ENCODE measurements at places on chromosomes 12 and 14.

DNA sequence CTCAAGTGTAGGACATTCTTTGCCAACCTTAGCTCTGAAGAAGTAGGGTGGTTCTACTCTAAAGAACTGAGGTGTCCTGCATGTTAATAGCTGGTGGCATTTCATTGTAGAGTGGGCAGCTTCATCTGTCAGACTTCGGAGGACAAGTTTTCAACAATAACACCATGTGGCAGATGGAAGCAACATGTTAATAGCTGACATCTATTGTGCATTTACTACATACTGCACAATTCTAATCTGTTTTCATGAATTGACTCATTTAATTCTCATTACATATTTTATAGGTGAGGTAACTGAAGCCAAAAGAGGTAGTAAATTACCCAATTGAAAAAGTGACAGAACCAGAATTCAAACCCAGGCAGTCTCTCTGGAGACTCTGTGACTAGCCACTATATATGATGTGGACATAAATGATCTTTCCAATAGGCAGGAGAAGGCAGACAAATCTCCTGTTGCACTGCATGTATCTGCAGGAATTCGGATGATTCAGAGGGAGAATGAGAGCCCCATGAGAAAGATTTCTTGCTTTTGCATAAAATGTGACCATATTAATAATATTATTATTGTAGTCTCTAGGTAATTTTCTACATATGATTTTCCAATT, 137.2 kb upstream of the E2F7 start:
- no peak for DNase-seq

DNA sequence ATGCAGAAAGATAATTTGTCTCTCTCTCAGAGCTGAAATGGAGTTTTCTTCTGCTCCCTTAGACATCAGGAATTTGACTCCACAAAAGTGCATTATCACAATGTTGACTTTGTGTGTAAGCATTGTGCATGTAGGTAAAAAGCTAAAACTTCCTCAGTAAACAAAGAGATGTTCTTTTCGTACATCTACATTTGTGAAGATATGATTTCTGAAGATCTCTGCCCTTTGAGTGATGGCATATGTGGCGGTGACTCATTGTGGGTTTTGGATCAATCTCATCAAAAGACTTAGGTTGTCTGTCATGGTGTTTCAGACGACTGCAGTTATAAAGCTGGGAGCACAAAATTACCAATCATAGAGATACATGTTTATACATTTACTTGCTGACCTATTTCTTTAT, 411.4 kb upstream of the LMO3 start:
- no peak for DNase-seq

DNA sequence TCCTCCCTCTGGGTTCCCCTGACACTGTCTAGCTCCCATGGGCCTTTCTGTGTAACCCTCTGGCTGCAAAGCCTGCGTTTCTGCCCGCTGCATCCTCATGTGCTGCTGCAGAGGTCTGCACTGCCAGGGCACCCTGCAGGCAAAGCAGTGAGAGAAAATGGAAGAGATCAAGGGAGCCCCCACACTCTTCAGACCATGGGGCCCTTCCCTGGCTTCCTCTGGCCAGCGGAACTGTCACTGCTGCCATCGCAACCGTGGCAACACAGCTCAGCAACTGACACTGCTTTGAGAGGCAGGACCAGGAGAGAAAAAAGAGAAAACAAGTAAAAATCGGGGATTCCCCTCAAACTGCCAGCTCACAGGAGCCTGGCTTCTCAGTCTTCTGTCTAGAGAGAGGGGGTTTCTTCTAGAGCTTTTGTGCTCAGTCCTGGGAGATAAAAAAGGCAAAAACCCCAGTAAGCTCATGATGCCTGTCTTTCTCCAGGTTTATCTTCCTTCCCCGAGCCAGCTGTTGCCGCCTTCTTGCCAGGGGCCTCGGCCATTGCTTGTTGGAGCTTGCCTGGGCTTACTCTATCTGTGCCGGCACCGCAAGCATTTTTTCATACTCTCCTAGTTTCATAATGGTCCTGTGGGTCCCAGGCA, 38.9 kb downstream of the C14orf132 start:
- no peak for DNase-seq

DNA sequence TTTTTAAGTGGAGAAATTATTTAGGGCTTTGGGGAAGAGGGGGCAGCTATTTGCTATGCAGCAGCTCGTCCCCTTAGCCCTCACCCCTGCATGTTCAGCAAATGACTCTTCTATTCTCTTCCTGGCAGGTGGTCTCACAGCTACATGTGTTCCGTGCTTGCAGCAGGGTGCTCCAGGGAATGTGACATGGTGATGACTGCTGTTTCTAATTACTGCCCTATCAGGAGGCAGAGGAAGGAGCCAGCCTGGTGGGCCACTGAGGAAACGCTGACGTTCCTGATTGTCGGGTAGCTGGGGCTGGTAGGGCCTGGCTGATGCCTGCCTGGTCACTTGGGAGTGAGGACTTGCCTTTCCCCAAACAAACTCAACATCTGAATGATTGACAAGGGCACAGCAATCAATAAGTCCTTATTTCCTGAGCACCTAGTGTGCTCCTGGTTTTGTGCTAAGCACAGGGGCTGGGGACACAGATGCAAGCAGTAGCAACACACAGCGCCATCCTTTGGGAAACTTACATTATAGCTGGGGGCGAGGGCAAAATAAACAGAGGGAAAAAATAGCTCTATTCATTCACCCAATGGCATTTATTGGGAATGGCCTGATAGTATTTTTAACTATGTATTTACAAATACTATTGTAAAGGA, 377.8 kb downstream of the FUT8 start:
- DNase-seq, result no peak

- DNase-seq, result no peak
These were observed 2.9 kb upstream of the CLBA1 start for GRCh38 chr14:104982548-104983230.

- no peak for DNase-seq
These were observed 159.6 kb upstream of the CNOT2 start for GRCh38 chr12:70083677-70084020.

DNA sequence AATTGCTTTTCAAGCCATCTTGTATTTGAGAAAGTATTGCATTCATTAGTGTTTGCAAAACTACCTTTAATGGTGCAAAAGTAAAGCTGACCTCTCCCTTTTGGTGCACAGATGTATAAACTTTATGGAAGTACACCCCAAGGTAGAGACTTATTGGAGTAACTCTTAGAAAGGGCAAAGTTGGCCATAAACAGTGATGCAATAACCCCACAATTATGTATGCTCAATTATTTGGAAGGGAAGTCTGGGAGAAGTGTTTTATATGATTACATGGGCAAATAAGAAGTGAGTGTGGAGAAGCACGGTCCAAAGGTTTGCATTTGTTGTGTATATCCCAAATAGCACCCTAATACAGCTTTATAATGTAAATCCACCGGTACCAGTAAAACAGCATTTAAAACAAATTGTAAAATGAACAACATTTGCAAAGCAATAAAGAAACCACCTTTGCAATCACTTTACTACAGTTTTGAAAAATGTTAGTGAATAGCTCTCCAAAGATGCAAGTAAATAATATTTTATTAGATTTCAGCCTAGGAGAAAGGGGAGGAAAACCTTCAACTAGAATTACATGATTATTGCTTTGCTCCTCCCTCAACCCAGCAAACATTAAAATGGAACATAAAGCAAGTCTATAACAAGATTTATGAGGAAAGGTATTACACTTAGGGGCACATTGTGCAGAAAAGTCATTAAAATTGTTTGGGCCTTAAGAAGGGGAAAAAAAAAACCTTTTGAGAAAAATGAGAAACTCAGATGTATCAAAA, 70.5 kb downstream of the HMGA2 start:
- DNase-seq, result no peak

GRCh38 chr12:123761841-123762714, at the start of gene DNAH10:
DNAH10 (plus strand) TSS chr12:123762301; CDS start chr12:123762337, 36 bp downstream.
- DNase-seq, result peak; percentile 39

DNA sequence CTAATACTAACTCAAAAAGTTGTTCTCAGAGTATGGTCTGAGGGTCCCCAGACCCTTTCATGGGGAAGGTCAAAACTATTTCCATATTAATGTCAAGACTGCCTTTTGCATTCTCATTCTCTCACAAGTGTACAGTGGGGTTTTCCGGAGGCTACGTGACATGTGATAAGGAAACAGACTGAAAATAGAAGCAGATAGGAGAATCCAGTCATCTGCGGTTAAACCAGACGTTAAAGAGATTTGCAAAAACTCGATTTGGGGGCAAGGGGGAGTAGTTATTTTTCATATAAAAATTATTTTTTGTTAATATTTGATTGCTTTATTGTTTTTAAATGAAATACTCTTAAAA, 1.0 kb upstream of the NAP1L1 start:
- no peak for DNase-seq

DNA sequence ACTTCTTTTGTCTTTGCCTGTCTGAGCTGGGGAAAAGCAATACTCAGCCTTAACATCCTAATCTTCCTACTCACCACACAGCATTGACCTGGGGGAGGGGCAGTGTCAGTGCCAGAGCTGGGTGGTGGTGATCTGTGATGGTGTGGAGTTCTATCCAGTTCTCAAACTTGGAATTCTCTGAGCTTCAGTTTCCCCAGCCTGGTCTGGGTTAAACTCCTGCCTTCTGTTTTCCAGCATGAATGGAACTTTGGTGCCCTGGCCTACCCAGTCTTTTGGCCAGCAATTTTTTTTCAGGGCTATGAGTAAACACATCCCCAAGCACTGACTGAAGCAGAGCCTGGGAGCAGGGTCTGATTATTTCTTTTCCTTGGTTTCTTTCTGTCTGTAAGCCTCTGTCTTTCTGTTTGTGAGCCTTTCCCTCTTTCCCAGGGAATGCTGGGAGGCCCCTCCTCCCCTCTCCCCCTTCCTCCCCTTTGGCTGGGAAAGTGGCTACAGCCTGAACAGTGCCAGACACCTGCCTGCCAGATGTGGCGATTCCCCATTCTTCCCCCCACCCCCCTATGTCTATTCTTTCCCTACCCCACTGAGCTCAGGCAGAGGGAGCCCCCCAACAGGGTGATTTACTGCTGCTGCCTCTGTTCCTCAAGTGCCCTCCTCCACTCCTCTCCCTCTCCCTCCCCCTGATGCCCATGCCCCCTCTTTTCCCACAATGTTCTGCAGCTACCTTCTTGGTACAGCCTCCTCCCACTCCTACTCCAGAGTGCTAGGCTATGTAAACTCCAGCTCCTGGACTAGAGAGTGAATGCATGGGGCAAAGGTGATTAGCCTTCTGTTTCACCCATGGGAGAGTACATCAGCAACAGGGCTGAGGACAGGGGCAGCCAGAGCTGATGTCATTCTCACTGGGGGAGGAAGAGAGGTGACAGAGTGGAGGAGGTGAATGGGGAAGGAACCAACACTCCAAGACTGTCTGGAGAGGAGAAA, 11.1 kb downstream of the GPR84 start:
- DNase-seq, result no peak

DNA sequence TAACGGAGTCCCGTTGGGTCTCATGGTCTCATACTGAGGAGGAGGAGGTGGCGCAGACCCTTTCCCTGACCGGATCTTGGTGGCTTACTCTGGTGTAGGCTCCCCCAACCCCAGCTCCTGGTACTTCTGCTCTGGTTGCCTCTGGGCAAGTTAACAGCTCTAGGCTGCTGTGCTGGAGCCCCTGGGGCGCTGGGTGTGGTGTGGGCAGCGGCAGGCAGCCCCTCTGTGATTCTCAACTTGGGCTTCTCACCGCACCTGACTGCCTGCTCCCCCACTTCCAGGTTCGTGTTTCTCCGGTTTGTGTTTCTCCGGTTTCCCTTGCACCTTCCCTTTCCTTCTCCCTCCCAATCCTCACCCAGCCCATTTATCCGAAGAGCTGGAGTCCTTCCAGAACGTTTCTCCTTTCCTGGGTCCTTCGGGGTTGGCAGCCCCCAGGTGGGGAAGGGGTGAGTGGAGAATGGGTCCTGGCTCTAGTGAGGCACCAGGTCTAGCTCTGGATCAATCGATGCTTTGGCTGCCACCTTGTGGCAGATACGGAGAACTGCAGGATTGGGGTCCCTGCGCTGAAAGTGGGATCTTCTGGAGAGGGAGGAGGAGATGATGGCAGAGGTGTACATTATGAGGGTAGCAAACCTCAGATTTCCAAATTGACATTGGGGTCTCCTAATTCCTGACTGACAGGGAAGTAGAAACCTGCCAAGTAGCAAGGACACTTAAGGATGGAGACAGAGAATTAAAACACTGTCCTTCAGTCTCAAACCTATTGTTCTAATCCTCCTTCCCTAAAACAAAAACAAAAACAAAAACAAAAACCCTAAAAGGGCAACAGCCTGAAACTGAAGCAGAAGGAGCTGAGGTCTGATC, 8.3 kb downstream of the CISTR start:
- peak; percentile 56 for DNase-seq

DNA sequence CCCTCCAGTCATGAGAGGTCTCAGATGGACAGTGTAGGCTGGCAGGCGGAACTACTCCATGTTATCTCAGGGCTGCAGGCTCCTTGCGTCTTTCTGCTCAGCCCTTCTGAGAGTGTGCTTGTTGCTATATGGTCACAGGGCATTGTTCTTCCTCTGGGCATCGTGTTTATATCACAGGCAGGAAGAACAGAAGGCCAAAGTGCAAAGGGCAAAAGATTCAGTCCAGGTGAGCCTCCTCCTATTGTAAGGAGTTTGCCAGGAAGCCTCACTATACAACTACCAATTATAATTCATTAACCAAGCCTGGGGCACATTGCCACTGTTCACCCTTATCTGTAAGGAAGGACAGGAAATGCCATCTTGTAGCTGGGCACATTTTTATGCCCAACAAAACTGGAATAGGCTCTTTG, 195.5 kb upstream of the KITLG start:
- no peak for DNase-seq

DNA sequence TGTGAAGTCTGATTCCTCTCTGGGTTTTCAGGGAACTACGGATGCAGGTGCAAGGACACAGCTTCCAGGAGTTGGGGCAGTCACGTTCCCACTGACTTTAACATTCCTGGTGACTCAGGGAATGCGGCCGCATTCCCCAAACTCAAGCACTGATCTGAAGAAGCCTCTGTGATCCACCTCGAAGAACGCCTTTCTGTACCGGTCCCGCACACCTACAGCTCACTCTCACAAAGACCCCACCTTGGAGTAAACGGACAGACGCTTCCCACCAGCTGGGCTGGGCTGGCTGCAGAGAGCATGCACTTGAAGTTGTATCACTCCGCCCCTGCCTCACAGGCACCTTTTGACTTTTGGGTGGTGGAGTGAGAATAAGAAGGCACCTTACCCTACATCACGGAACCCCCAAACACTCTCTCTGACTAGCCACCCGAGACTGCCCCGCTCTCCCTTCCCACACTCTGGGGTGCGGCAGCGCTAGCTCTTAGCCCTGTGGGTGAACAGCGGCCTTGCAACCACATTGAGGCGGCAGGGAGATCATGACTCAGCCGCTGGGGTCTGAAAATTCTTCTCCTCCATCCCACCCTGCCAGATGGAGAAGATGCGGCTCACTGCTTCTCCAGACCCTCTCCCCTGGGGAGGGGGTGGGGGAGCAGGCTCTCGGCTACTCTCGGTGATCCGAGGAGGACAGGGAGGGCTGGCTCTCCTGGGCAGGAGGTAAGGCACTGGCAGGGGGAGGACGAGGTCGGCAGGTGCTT, 23.7 kb upstream of the HDAC7 start:
- DNase-seq, result no peak

- DNase-seq, result peak; percentile 47
These were observed 1264.0 kb downstream of the TMEM121 start for GRCh38 chr14:106790189-106791036.

DNA sequence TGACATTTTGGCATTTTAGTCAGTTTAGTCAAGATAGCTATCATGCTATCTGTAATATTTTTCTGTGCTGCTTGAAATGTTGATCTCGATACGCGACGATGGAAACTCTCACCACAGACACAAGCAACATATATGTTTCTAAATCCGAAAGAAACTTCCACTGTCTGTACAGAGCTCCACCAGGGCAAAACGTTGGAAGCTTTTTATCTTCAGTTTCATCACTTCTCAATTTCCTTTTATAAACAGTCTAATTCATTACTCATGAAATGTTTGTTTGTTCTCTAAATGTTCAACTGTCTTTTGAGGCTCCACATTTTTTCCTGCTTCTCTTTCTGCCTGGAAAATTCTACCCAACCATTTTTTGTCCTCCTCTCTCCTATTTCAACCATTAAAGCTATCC, 737.6 kb downstream of the SLC16A7 start:
- DNase-seq, result no peak
